ENCODE measurements at places on chromosomes 3 and 15.

- no peak for DNase-seq
Measured at GRCh38 chr3:195003893-195004289, 267.1 kb downstream of the XXYLT1 start.

DNA sequence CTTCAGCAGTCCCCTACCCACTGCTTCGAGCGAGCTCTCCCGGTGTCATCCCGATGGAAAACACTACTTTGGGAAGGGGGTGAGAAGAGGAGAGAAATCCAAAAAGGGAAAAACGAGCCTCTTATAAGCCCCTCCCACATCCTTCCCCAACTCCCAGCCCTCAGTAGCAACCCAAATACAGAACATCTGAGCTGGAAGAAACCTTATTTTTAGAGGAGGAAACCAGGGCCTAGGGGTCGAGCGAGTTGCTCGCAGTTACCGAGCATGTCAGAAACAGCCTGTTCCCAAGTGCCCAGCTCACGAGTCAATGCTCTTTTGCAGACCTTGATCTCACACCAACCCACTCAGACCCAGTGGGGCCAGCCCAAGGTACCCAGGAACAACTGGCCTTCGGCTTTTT is 14.2 kb downstream of the RBPMS2 start:
- DNase-seq: no peak

- no peak for DNase-seq
Measured at GRCh38 chr3:140828585-140828984, 113.1 kb upstream of the SLC25A36 start.

DNA sequence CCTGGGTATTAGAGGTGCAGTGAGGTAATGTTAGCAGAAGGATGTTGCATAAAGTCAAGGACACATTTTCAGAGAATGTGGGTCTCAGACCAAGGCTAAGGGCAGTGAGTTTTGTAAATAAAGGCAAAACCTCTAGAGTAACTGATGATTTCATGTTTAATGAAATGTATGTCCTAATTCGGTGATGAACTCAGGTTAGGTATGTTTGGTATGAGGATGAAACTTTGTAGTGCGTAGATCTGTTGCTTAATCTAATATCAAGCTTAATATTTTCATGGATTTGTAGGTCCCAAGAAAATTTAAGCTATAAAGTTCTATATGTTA is 3.6 kb downstream of the USP50 start:
- no peak for DNase-seq

DNA sequence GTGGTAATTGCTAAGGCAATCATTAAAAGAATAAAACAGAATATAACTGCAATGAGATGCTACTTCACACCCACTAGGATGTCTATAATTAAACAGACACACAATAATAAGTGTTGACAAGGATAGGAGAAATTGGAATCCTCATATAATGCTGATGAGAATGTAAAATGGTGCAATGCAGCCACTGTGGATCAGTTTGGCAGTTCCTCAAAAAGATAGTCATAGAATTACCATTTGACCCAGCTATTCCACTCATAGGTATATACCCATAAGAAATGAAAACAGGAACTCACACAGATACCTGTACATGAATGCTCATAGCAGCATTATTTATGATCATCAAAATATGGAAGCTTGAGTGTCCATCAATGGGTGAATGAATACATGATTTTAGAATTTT is 9.6 kb upstream of the RNF111 start:
- DNase-seq: no peak

DNA sequence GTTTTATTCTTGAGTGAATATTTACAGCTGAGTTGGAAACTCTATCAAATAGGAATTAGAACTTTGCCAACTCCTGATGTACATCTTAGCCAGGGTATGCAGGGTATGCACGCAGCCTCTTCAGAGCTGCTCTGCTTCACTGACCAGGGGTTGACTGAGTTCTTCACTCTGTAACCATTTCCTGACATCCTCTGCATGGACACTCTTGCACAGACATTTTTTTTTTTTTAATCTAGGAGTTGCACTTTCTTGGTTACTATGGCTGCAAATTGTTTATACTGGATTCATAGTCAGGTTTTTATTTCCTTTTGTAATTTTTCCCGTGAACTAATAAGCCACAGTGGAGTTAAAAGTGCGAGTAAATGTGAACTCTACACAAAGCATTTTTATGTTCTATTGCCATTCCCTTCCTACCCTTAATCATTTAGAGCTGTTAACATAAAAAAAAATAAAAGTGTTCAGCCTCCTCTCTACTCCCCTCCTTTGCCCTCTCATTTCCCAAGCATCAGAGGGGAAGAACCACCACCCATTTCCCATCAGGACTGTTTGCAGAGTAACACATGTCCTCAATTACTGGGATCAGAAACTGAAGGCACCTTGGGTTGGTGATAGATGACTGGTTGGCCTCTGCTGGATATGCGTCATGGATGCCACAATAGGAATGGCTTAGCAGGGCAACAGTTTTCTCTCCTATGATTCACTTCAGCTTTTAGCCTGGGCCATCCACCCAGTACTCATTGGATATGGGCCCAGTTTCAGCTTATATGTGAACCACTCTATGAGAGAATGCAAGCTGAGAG is 54.0 kb downstream of the DUT start:
- no peak for DNase-seq

DNA sequence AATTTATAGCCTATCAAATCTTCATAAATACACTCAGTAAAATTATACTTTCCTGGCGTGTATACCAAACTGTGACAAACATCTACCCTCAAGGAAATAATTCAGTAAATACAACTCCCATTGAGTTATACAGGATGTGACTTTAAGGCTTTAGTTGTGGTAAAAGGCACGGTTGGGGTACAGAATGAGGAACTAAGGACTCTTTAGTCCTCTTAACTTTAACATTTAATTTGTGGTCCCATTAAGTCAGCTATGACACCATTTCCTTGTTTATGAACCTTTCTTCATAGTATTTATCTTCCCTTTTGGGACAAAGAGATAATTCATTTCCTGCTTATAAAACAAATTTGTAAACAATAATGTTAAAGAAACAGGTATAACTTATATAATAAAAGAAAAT is 30.2 kb downstream of the IFT80 start:
- no peak for DNase-seq

- no peak for DNase-seq
Measured at GRCh38 chr3:190826018-190826417, 36.5 kb downstream of the GMNC start.

- no peak for DNase-seq
Measured at GRCh38 chr15:36579792-36580431, 486 bp downstream of the CDIN1 start.

- peak; percentile 88 for DNase-seq
Measured at GRCh38 chr15:69885173-69885955, 212.4 kb downstream of the TLE3 start.

DNA sequence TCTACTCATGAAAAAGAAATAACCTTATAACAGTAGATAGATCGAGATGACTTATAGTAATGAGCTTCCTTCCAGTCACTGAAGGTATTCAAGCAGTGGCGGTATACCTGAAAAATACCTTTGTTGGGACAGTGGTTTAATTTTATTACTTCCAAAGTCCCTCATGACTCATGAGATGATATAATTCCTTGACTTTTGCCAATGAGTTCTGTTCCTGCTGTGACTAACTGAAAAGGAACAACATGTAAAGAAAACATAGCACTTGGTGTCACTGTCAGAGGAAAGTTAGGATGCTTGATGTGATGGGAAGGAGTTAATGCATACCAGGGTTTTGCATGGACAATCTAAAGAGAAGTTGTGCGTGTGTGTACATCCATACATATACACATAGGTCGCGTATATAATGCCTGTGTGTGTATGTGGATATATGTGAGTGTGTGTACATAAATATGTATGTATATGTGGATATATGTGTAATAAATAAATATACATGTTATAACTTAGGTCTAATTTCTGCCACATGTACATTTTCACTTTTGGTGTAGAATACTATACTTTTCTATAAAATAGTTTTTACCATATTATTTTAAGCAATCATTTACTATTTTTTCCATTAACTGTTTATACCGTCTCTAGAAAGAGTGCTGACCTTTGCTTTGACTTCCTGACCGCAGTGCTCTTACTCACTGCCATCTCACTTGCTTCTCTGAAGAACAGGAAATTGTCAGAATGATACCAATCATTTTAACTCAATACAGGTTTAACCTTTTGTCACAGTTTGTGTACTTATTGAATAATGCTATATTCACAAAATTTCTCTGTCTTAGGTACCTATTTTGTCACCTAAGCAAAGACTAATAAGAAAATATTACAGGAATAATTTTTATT is 12.6 kb upstream of the PAK2 start:
- DNase-seq: no peak

- no peak for DNase-seq
Measured at GRCh38 chr3:130626049-130626448, 109.1 kb downstream of the COL6A6 start.

DNA sequence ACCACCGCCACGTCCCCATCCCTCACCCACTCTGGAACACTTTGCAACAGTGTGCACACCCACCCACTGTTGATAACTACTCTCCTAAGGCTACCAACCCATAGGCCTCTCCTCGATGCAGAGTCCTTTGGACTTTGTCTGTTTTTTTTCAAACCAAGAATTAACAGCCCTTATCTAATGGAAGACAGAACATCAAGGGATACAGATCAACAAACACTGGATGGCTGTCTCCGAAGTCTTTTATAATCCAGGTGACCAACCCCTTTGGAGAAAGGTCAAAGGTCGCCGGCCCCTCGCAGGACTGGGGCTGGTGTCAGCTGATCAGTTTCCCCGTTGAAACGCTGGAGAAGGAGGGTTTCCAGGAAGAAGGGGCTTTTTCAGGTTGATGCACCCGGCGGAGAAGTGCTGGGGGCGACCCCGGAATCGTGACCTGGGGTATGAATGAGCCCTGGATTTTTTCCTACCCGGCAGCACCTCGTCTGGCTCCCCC is 532 bp downstream of the B4GALT4 start:
- DNase-seq: no peak

DNA sequence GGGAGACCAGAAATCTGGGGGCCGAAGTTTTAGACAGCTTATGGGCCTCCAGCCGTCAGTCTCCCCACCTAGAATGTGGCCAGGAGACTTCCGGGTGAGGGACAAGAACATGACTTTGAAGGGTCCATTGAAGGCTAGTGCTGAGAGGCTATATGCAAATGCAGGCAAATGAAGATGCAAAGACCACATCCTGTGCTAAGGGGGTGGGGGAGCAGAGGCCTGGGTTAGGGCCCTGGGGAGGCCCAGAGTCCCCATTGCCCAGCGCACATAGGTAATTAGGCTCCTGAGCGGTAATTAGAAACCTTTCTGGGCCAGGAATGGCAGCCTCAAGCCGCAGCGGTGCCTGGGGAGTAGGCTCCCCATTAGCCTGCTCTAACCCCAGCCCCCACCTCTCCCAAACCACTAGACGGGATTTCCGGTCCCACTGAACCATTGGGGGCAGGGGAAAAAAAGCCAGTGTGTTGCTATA is 6.8 kb downstream of the CSK start:
- no peak for DNase-seq

GRCh38 chr15:78213956-78214355 is 20.4 kb downstream of the ACSBG1 start:
- no peak for DNase-seq

GRCh38 chr15:41133454-41133853 is 17.4 kb upstream of the INO80 start:
- peak; percentile 7 for DNase-seq

DNA sequence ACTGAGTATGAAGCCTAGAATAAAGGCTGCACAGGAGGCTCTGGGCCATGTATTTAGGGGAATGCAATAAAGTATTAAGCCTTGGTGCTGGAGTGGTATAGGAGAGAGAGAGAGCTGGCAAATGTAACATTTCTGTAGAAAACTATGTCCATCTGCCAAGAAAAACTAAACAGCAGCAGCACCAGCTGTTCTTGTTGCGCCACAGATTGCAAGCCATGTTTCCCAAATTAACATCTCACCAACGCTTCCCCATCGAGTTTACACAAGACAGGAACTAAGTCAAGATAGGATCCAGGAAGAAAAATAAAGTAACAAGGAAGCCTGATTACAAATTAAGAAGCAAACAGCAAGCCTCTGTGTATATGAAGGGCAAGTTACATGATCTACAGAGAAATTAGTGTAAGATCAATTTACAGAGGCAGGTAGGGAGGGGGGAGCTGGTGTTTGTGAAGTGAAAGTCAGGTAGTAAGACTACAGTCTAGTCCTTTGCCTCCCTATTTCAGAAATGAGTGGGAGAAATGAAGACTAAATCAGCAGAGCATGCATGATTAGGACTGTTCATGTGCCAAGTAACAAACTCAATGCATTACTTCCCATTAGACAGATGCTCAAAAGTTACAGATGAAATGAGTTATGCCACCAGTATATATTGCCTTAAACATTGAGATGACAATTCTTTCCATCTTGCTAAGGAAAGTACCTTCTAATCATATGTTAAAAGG is 900.5 kb downstream of the EPHA3 start:
- no peak for DNase-seq

DNA sequence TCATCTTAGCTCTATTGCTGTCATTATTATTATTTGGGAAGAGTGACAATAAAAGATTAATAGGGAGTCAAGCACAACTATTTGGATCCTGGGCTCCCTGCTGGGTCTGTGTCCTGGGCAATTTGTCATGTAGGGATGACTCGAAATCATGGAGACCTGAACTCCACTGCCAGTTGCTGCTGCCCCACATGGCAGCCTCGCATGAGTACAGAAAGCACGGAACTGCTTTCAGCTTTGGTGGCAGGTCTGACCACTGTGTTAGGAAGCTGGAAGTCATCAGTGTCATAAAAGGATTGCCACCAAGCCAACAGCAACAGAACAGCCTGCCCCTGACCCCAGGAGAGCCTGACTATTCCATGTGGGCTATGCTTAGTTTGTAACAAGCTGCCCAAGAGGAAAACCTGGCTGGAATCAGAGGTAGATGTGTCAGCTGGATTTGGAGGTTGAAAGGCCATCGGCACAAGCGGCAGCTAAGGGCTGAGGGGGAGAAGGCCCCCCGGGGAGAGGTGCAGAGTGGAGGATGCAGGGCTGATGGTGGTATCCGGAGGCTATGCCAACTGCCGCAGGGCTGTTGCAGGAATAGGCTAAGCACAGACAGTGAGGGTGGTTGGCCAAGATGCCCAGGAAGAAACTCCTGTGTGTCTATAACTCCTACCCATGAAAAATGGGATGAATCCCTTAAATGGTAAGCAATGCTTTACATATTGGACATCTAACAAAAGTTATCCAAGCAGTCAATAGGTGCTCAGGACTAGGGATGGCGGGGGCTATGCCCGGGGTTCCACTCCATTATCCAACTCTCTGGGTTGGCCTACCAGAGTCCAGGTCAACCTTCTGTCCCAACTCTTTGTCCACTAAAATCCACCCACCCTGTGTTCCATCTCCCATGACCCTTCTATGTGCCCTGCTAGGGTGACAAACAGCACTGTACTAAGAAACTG is 291.6 kb downstream of the ADAMTS17 start:
- no peak for DNase-seq

GRCh38 chr3:183253528-183254486 is 754 bp downstream of the B3GNT5 start:
- DNase-seq: peak; percentile 86

GRCh38 chr3:142861926-142862325 is 27.0 kb downstream of the PCOLCE2 start:
- no peak for DNase-seq

GRCh38 chr15:37135225-37135624 is 34.9 kb upstream of the MEIS2 start:
- DNase-seq: no peak
